AG08395 (cell line): ENCODE measurements at places on chromosomes 1 and 21.

DNA sequence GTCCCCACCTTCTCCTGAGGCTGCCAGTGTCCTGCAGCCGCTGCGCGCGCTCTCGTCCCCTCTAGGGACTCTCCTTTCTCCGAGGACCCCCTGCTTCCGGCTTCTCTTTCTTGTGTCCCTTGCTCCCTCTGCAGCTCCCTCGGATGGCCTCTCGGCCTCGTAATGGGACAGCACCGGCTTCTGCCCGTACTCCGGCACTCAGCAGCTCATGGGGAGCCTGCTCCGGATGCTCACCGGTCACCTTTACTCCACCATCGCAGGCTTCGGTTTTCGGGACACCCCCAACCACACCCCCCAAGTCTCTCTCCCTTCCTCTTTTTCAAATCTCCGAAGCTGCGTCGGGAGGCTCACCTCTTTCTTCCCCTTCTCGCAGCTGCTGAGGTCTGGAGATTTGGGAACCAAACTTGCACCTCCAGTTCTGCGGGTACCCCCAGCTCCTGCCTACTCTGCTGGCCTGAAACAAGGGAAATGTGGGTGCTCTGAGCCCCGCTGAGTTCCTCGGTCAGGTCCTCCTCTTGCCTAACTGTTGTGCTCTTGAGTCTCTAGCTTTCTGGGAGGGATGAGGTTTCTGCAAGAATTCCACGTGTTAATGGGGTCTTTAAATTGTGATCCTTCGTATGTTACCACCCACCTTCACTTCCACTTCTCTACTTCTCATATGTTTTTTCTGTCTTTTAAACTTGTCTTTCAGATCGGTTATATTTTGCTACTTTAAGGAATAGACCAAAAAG lies 930 bp downstream of the CDC14A start:
- DNase-seq = peak; percentile 8

DNA sequence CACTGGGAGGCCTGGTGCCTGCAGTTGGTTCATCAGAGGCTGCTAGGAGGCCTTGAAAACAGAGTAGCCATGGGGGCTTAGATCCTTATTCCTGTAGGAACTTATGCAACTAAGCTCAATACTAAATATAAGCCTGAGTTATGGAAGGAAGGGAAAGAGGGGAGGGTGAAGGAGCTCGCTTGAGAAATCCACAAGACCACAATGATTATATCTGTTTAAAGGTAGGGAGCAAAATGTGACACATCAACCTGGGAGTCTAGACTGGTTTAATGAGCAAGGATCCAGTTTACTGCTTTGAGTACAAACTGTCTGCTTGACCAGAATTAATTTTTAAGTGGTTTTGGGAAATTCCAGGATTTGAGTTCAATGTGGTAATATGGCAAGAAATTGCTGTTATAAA lies 20.4 kb upstream of the ANGPTL7 start:
- DNase-seq = no peak

DNA sequence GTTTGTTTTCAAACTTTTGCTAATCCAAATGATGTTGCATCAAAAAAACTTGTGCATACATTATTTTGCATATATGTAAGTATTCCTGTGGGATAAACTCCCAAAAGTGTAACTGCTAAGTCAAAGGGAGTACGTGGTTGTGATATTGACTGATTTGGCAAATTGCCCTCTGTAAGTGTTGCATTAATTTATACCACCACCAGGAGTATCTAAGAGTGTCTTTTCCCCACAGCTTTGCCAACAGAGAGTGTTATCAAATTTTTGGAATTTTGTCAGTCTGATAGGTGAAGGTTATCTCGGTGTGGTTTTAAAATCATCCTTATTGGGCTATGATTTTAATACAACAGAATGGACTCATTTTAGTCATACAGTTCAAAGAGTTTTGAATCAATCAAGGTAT lies 30.1 kb upstream of the PARP1 start:
- no peak for DNase-seq

DNA sequence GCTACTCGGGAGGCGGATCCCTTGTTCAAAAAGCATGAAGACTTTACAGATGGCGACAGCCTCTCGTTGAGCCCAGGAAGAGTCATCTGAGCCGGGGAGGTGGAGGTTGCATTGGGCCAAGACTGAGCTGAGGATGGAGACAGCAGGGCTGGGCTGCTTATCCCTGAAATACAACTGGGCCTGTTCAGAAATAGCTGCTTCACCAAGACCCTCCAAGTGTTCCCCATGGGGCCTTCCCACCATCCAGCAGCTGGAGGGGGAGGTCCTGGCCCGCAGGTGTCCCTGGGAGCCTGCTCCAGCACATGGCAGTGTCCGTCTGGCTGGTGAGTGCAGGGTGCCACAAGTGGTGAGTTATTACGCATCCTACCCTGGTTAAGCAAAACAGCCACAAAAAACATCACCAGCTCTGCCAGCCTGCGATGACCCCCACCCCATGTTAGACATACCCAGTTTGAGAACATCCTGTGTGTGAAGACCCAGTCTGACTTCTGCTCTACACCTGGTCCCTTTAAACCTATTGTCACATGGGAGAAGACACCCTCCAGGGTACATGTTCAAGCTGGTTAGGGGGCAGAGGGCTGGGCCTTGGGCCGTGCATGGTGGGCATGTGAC lies 93.1 kb upstream of the TMPRSS2 start:
- no peak for DNase-seq

DNA sequence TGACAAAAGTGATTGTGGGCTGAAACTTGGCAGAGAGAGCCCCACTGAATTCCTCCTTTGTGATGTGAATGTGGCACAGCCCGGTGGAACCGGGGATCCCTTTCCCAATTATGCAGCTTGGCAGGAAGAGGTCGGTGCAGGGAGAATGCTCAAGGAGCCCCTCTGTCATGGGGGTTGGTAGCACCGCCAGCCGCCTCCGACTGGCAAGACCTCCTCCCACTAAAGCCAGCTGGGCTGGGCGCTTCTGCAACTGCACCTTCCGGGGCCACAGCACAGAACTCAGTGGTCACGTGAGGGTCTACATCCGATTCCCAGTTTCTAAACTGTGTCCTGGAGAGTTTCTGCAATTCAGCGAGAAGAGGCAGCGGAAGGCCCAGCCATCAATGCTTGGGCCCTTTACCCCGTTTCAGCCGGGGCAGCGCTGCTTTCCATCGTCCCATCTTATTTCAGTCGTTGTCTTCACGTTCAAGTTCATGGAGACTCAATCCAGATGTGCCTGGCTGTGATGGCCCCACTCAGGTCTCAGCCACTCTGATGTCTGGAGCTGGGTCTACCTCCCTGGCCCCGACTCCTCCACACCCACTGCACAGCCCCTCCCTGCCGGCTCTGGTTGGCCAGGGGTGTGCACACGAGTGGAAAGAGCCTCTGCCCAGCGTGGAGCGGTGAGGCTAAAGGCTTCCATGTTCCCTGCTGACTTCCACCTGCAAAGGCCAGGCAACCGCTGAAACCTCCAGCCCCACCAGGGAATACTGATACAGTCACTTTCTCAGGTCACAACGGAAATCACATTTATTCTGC lies 39.8 kb upstream of the FHAD1 start:
- DNase-seq = no peak

DNA sequence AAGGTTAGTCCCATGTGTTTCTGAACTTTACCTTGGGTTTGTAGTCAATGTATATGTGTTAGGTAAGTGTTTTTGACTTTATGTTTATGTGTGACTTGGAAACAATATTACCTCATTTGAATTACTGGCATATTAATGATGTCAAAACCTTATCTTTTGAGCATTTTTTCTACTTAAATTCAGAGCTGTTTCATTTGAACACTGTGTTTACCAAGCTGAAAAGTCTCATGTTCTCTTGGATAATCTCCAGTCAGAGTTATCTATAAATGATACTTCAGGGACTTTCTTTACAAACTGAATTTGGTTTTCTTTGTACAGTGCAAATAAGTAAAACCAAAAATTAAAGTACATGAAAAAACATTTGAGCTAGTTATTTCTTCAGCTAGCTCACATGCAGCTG lies 30.0 kb downstream of the ADAMTS1 start:
- DNase-seq = no peak
